LoVo (cell line): ENCODE measurements at places on chromosomes 13 and 19.

DNA sequence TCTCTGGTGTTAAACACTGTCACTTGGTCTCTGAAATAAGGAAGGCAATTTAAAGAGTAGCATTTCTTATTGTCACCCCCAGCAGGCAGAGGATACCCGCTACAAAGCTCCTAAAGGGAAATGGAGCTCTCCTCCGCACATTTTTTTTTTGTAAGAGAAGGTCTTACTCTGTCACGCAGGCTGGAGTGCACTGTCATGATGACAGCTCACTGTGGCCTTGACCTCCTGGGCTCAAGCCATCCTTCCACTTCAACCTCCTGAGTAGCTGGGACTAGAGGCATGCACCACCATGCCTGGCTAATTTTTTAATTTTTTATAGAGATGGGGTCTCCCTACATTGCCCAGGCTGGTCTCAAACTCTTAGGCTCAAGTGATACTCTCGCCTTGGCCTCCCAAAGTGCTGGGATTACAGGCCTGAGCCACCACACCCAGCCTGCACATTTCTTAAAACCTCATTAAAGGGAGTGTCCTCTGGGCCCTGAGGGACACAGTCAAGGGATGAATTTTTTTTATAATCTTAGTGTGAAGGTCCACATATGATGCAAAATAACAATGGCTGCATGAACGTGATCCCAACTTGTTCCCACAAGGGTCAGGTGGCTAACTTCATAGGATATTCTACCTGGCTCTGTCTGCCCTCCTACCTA, 32.1 kb downstream of the SLC25A30 start:
- no peak for DNase-seq

- no peak for DNase-seq
Observed at GRCh38 chr19:4327877-4328242, 10.8 kb downstream of the STAP2 start.

DNA sequence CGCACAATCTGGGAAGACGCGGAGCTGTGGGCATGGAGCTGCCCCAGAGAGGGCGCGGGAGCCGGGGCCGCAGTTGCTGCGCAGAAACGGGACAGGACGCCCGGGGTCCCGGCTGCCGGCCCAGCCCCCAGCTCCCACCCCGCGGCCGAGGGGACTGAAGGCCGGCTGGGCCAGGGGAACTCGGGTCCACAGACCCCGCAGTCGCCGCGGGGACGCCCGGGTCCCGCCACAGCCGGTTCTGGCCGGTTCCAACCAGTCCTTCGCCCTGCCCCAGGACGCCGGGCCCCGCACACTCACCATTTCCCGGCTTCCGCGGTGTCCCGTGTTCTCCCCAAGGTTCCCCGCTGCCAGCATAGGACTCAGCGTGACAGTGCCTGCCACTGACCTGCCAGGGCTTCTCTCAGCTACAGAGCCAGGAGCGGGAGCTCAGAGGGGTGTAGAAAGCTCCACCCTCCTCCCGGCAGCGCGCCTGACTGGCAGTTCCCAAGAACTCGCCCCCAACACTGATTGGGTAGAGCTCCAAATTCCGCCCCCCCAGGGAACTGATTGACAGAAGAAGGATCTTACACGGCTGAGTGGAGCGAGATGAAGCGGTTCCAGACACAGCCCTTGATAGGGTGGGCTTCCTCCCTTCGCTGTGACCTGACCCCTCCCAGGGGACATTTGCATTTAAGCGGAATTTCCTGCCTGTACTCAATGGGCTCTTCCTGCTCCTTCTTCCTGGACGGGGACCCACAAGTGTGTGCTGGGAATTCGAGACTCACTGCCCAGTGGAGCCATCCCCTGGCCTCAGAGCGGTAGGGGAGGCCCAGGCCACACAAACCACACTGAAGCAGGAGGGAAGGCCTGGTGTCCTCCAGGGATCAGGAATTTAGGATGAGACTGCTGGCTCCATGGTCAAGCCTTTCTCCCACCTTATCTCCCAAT, at the start of gene ZNF442:
Gene ZNF442, minus strand, starts transcription at position 448 of the 927 bp plus-strand sequence. CDS start 2,052 bp downstream, outside the sequence.
- peak; percentile 92 for DNase-seq

GRCh38 chr13:37457612-37458011, 141.0 kb downstream of the POSTN start:
- DNase-seq = no peak

DNA sequence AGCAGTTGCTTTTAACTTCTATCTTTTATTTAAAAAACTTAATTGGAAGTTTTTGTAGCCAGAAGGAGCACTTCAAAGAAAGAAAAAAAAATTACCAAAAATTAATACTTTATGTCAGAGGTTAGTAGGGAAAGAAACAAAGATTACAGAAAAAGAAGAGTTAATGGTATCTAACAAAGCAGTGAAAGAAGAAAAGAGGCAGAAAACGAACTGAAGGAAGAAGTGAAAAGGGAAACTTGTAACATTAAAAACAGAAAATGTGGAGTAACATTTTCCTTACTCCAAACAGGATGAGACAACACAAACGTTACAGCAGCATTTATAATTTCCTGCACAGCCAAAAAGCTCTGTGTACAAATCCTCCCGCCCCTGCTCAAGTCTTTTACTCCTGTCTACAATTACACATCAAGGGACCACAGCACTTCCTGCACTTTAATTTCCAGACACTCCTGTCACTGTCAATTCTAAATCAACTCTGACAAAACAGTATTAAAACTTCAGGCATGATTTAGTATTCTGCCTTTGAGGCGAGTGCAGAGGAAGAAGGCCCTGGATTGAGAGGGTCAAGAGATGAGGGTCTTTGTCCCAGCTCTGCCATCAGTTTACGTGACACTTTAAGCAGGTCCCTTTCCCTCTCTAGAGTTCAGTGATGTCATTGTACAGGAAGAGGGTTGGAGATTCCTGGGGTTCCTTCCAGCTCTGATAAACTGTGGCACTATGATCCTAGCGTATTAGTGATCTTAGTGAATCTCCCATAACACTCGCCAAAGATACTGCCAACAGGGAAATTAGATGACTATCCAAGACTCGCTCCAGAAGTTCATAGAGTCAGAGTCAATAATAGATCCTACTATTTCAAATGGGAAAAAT, 53.2 kb upstream of the LSM14A start:
- DNase-seq = no peak

DNA sequence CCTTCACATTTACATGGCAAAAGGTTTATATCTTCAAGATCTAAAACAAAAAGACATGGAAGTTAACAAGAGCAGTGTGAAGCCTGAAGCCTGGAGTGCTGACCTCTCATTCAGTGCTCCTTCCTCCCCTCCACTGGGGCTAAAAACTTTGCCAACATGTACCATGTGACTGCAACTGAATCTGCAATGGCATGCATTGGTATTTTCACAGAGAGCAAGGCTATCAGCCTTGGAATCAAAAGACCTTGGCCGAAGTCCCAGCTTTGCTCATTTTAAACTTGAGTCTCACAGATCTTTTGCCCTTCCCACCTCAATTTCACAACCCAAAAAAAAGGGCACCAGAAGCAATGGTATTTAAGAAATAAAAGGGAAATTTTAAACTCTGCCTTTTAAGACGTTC, 325.1 kb downstream of the DCT start:
- DNase-seq = no peak

DNA sequence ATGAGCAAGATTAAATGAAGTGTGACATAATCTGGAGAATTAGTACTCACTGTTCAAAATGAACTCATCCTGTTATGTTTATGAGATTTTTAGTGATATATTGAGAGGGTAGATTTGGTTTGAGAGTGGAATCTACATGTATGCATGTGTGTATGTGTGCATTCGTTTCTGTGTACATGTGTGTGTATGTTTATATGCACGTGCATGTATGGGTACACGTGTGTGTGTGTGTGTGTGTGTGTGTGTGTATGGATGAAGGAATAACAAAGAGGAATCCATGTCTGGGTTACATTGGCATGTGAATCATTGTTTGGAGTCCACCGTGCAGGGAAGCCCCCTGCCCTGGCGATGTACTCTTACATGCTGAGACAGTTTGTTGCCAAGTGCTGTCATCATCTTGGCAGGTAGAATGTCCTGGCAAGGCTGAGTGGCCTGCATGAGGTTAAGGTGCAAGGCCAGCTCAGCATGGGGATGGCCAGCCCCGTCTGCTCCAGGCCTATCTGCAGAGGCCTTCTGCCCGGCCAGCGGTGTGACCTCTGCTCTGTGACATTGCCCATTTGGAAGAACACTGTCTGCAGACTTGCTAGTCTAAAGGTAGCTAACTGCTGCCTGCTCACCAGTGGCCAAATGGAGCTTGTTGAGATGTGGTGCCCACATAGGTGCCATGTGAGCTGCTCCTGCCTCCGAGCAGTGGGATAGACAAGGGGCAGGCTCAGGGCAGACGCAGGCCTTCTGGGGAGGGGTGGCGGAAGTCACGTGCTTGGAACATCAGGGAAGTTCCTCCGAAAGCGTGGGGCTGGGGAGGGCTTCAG, 222.3 kb downstream of the TEX29 start:
- DNase-seq = no peak

GRCh38 chr13:108263621-108264355, 5.7 kb upstream of the TNFSF13B start:
- no peak for DNase-seq

GRCh38 chr19:40326201-40326600, 22.0 kb downstream of the C19orf47 start:
- no peak for DNase-seq

DNA sequence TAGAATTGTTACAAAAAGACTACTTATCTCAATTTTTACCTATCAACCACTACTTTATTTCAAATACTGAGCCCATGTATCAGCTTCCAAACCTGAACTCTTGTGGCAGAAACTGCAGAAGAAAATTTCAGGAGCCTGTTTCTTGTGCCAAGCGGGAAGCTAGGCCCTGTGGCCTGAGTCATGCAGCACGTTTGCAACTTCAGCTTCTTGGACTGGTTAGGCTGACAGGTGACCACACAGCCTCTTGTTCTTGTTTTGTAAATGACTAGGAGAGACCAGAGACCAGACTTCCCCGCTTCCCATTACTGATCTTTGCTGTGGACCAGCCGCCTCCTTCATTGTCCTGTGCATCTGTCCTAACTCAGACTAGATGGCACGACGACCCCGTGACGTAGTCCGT, 3.4 kb upstream of the LAMP1 start:
- no peak for DNase-seq

- no peak for DNase-seq
Observed at GRCh38 chr13:50643060-50643459, 200.4 kb downstream of the DLEU7 start.

DNA sequence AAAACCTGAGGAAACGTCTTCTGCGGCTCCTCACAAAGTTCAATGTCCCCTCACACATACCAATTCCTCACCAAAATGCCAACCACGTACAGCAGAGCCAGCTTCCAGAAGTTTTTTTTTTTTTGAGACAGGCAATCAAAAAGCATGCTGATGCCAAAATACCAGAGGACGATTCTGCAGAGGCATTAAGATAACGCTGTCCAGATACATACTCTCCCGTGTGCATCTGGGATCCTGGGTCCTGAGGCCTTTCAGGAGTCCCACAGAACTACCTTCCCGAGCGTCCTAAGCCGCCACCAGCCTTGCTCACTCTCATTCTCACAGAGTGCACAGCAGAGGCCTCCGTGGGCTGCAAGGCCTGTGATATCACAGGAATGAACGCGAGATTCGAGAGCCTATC, 5.0 kb downstream of the DCUN1D2 start:
- DNase-seq = no peak

- no peak for DNase-seq
Observed at GRCh38 chr13:42420304-42420703, 148.4 kb downstream of the AKAP11 start.

- no peak for DNase-seq
Observed at GRCh38 chr13:20654156-20654555, 49.3 kb upstream of the IL17D start.

- DNase-seq = no peak
Observed at GRCh38 chr19:10412257-10412977, 7.9 kb upstream of the PDE4A start.

- no peak for DNase-seq
Observed at GRCh38 chr19:2416321-2417097, 10.9 kb downstream of the TIMM13 start.

DNA sequence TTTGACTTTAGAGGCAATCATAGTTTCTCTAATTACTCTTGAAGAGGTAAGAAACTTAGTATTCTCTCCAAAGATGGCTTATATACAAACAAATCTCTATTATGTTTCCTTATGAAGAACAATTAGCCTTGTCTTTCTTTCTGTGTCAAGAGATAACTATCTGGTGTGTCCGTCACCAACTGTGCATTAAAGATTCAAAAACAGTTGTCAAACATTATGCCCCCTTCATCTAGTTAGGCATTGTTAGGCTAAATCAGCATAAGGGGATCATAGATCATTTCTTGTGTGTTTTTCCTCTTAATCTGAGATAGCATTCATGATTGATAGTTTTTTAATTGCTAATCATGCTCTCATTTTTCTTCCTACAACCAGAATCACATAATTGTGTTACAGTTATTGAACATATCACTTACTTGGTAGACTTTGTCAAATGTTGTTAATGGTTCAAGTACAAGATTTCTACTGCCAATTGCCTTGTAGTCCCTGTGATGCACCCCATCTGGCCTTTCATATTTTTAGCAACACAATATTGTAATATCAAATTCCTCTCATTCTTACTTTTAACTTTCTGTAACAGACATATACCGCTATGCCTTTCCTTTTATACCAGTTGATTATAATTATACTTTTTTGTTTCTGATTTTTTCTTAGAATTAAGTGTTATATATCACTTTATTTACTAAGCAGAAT, 612.7 kb downstream of the SLITRK6 start:
- DNase-seq = no peak

- DNase-seq = no peak
Observed at GRCh38 chr13:66842766-66843165, 387.4 kb downstream of the PCDH9 start.

DNA sequence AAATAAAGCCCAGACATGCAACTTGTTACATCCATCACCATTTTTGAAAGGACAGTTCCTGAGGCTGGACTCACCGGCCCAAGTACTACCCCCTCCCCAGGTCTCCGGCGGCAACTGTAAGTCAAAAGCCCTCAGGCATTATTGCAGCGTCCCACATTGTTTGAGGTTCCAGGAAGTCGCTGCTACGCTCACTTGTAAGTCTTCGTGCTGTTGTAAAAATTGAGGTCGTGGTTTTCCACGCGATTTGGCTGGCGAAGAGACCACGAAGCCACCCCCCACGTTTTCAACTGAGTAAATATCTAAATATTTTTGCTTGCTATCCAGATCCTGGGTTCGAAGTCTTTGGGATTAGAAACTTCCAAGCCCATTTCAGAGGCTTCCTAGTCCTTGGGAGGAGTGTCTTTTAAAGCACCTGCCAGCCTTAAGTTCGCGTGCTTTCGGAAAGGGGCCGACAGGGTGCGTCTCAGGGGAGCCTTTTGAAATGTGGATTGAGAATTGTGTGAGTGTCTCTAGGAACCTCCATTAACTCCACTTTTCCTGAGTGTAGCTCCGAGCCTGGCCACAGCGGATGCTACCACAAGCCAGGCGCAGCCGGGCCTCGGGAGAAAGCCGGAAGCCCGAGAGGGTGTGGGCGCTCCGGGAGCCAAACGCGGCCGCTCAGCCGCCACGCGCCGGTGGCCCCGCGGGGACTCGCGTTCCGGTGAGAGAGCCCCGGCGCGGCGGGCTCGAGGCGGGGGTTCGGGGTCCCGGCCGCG, 434 bp upstream of the FNDC3A start:
- DNase-seq = peak; percentile 62

DNA sequence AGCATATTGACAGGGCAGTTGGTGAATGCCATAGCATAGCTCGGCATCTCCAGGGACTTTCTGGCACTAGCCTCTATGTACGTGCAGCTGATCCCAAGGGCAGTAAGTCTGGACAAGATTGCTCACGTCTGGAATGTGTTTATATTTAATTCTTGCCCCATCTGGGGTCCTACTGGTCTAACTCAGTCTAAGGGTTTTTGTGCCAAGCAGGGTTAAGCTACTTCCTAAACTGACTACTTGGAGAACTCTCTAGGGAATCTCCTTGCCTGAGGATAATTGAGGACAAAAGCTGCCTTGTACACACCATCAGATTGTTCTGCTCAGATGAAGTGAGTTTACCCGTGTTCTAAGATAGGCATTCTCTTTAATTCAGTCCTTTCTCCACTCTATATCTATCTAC, 358.1 kb downstream of the MYO16 start:
- no peak for DNase-seq
